Activated CD8-positive, alpha-beta memory T cell treated with anti-CD3 and anti-CD28 coated beads, Interleukin-2, amount 10 ng/mL, durations not matched to agents 7 days and 5 days (primary cell): ENCODE measurements at places on chromosomes 12 and 14.

GRCh38 chr12:117522559-117522958 lies 161.1 kb upstream of the NOS1 start:
- DNase-seq, result no peak

GRCh38 chr12:13740149-13740545 lies 241.3 kb downstream of the GRIN2B start:
- DNase-seq, result no peak

GRCh38 chr14:69873877-69874780 lies 5.1 kb upstream of the SMOC1 start:
- no peak for DNase-seq

DNA sequence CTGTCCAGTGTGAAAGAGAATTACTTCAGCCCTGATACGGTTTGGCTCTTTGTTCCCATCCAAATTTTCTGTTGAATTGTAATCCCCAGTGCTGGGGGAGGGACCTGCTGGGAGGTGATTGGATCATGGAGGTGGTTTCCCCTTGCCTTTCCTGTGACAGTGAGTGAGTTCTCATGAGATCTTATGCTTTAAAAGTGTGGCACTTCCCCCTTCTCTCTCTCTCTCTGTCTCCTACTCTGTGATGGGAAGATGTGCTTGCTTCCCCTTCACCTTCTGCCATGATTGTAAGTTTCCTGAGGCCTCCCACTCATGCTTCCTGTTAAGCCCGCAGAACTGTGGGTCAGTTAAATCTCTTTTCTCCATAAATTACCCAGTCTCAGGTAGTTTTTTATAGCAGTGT lies 5.5 kb upstream of the SLC15A5 start:
- DNase-seq, result no peak

- no peak for DNase-seq
These were observed 15.9 kb downstream of the PYROXD1 start for GRCh38 chr12:21453312-21453852.

- no peak for DNase-seq
These were observed 2.3 kb downstream of the FOXA1 start for GRCh38 chr14:37592482-37593408.
